ENCODE measurements at places on chromosomes 3 and 15.

DNA sequence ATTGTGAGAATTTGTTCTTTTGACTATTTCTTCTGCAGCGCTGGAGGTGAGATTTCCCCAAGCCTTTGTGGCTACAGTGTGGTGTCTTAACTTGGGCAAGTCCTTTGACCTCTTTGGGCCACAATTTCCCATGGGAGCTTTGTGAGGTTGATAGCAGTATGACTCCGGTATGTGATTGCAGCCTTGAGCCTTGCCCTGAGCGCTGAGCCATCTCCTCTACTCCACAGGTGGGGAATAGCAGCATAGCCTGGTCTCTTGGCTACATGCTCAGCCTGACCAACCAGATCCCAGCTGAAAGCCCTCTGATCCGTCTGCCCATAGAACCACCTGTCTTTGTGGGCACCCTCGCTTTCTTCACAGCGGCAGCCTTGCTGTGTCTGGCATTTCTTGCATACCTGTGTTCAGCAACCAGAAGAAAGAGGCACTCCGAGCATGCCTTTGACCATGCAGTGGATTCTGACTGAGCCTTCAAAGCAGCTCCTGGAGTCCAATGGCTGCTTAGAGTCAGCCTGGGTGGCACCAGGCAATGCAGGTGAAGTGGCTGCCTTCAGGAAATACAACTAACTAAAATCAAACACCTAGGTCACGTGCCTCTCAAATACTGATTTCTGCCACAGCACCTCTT, 30.0 kb upstream of the RPL14 start:
- no peak for DNase-seq

GRCh38 chr3:14274999-14275961, 96.7 kb downstream of the LSM3 start:
- DNase-seq: no peak

GRCh38 chr3:60325610-60326170, 925.6 kb downstream of the FHIT start:
- DNase-seq: no peak

DNA sequence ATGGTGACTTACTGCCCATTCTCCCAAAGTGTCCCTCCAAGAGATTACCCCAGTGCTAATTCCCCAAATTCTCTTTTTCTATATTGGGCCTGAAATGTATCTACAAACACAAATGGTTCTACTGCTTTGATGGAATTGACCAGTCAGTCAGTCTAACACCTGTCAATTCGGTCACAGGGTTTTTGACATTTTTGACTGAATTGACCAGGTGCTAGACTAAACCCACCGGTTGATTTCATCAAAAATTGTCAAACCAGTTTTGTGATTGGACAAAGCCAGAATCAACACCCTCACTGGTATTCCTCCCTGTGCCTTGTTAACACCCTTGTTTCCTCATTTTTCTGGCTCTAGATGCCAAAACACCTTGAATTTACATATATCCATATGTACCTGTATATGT, 398.4 kb upstream of the NR2F2 start:
- DNase-seq: no peak

- DNase-seq: no peak
Measured at GRCh38 chr3:57805266-57805665, 49.2 kb downstream of the SLMAP start.

Measured in activated T-cell treated with anti-CD3 and anti-CD28 coated beads for 1 hour (primary cell).